ENCODE measurements at places on chromosomes 6 and 20. TPM values are rescaled to one million over a fixed set of nuclear protein-coding genes. Genes with fewer than 3 reads are reported as not detected.

GRCh38 chr6:135990855-135991464, 139.5 kb downstream of the PDE7B start:
- DNase-seq, result no peak

DNA sequence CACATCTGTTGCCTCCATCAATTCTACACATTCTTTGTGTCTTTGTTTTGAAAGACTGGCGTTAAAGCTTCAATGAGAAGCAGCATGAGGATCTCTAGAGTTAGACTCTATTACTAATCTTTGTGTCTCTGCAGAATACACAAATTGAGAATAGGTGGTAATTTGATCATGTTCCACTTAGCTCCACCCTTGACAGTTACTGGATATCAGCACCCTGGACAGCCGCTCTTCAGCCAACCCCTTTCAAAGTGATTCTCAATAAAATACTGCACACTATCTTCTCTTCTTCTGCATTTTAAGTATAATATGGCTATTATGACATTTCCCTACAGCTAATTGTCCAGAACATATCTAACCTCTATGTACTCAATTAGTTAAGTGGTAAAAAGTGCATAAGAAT, 54.3 kb upstream of the CNR1 start:
- DNase-seq, result no peak

GRCh38 chr6:16345449-16346330, 107.3 kb downstream of the GMPR start:
- DNase-seq, result peak; percentile 83

DNA sequence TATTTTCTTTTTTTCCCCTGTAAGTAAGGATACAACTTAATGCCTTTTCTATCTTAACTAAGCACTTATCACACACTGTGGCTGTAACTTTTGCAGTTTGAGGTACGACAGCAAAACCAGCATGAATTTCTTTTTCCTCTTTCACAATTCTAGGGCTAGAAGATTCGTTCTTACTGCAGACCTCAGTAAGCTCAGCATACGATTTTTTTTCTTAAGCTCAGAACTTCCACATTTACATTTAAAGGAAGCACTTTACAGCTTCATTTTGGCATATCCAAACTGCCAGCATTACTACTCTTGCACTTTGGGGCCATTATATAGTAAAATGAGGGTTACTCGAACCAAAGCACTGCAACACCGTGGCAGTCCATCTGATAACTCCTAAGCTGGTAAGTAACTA, 889 bp upstream of the CHMP4B start:
- DNase-seq, result no peak

- DNase-seq, result no peak
Observed at GRCh38 chr6:142398353-142398752, 96.5 kb downstream of the ADGRG6 start.

DNA sequence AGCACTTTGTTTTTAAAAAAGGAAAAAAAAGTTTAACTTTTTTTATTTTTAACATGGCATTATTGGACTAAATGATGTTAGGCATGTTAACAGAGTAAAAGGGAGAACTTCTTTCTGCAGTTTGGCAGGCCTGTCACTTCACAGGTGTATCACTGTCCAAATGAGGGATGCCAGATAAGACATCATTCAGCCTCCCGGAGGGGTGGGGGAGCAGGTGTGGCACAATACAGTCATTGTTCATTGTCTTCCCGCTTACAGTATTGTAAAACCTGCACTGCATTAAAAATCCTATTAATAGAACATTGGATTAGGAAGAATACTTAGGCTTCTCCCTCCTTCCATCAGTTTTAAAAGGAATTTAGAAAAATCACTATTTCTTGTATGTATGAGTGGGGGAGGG, 80.7 kb downstream of the CARMIL1 start:
- DNase-seq, result no peak

GRCh38 chr20:57092900-57093530, 173.4 kb downstream of the BMP7 start:
- no peak for DNase-seq

Gene HRH3
- polyA plus RNA-seq, result not detected

Gene CRISP2
- polyA plus RNA-seq, result not detected

DNA sequence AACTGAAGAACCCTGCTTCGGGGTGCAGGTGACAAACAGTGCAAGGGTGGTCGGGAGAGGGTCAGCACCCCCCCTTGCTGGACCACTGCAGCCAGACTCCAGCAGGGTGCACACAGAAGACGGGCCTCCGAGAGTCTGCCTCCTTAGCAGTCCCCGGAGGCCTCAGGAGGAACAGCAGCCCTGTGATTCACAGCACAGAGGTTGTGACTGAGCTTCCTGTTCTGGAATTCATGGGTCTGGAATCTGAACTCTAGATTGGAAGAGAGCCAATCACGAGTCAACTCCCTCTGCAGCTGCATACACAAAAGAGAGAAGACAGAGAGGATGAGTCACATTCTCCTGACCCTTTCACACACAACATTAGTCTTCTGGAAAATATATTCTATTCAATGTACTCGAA, 249.0 kb upstream of the OPRM1 start:
- DNase-seq, result peak; percentile 31

DNA sequence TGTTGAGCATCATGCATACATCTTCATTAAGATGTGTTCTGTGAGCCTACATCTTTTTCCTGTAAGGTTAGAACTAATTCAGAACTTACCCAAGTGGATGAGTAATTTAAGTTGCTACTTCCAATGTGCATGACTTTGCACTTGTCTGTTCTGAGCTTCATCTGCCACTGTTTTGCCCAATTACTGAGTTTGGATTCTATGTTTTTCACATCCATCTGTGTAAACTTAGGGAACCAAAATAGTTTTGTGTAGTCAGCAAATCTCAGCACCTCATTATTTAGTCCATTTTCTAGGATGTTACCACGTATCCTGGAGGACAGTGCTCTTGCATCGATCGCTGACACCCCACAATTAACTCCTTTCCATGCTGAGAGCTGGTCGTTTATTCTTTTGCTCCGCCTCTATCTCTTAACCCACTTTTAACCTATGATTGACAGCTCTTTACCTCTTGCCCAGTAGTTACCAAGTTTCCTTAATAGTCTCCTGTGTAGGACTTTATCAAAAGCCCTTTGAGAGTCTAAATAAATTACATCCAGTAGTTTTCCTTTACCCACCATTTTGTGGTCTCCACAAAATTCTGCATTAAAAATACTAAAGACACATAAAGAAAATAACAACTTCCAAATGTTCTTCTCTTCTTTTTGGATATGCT, 44.2 kb upstream of the CITED2 start:
- DNase-seq, result no peak

Gene PI16
- 0.09 TPM for polyA plus RNA-seq

GRCh38 chr6:124482071-124482491, 480.2 kb upstream of the RNF217 start:
- DNase-seq, result no peak

GRCh38 chr6:146489468-146490151, 54.0 kb upstream of the RAB32 start:
- DNase-seq, result no peak

DNA sequence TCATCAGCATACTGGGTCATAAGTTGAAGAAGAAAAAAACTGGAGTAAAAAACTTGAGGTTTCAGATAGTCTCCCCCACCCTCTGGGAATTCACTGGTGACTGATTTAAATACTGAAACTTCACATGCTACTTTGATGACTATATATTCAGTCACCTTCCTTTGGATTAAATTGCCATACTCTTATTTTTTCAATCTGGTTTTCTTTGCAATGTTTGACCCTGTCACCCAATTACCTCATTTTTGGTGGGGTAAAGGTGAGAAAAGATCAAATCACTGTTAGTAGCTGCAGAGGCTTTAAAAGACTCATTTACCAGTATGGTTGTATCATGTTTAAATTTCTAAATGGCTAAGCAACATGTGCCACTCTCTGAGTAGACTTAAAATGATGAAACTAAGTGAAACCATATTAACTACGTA, 862.7 kb upstream of the FLRT3 start:
- DNase-seq, result no peak

DNA sequence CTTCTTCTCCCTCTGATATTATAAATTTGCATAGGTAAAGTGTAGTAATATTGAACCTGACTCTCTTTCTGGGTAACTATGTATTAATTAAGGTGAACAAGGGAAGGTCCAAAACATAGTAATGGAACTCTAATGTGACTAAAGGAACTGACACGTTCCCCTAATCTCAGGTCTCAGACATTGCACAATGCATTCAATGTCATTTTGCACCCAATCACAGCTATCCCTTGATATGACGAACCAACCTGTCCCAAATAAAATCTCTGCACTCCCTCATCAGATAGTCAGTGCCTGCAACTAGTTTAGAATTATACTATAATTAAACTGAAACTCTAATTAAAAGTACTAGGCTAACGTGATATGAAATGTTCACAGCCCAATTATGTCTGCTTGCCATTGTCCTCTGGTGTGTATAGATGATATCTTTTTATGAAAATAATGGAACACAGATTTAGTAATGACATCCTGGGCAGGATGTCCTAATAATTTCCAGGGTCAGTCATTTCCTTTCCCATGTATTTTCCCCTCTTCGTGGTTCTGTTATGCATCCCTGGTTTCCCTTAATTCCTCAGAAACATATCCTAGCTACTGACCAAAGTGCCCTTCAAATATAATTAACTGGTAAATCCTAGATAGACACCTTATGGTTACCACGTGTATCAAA, 36.8 kb downstream of the PTPRK start:
- no peak for DNase-seq

GRCh38 chr20:39188266-39188765, 226.2 kb downstream of the DHX35 start:
- DNase-seq, result no peak

DNA sequence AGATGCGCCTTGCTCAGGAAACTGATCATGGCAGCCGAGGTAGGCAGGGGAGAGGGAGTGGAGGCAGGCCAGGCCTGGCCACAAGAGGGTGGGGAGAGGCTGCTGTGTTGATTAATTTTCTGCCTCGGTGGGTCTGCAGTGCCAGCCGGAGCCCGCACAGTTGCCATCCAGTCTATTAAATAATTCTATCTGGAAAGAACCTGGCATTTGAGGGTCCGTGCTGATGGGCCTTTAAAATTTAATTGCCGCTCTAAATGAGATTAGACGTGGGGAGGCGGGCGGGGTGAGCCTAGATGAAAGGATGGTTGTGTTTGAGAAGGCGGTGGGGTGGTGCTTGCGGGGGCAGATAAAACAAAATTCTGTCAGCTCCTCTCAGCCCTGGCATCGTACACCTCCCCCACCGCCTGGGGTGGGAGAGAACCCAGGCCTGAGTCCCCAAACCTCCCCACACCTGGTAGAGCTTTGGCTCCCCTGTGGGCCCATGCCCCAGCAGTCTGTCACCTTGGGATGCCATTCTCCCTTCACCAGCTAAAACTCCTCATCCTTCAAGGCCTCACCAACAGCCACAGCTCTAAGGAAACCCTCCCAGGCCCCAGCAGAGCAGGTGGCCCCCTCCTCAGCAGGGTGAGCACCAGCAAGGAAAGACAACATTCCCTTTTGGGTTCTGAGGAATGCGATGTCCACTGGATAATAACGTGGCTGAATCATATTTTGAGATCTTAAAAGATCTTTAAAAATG, 167.3 kb downstream of the GRM4 start:
- no peak for DNase-seq

DNA sequence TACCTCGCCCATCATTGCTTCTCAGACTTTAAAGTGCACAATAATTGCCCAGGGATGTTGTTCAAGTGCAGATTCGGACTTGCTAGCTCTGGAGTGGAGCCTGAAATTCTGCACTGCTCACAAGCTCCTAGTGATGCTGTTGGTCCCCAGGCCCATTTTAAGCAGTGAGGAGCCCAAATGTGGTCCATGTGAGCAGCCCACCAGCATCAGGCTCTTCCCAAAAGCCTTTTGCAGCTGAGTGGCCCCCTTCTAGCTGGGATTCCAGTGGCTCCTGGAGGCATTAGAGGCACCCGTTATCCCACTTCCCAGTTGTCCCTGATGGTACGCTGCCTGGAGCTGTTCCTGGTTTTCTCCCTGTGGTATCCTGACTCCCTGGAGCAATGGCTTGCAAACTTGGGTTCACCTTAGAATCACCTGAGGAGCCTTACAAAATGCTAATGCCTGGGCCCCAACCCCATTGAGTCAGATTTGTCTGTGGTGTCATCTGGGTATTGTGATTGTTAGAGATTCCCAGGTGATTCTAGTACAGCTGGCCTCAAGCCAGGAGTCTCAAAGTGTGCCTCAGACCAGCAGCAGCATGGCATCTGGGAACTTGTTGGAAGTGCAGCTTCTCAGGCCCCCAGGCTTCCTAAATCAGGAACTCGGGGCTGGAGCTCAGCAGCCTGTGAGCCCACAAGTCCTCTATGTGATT, 186.9 kb upstream of the SLC24A3 start:
- no peak for DNase-seq

DNA sequence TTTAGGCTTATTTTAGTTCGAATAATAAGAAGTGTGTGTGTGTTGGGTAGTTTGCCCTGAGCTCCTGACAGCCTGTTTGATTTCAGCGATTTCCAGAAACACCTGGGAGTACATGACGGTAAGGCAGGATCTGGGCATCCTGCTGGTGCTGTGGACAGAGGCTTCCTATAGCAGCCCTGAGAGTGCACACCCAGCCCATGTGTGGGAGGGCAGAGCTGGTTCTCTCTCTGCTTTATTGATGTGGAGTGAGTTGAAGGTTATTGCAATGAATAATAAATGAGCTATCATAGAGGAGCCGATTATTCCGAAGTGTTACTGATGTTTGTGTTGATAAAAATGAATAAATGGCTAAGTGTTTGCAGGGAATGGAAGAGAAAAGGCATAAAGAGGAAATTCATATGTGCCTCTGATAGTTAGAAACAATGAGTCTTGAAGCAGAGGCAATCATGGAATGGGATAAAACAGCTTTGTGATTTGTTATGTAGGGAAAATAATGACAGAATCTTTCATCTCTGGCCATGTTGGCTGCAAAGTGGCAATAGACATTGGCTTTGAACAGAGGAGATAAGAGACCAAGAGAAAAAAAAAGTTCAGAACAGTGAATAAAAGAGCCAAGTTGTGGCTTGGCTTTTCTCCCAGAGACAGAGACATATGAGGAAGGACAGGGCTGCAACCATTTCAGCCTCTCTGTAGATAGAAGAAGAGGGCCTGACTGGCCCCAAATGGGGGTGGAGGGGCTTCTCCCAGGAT, 166.2 kb upstream of the CHD6 start:
- DNase-seq, result no peak

DNA sequence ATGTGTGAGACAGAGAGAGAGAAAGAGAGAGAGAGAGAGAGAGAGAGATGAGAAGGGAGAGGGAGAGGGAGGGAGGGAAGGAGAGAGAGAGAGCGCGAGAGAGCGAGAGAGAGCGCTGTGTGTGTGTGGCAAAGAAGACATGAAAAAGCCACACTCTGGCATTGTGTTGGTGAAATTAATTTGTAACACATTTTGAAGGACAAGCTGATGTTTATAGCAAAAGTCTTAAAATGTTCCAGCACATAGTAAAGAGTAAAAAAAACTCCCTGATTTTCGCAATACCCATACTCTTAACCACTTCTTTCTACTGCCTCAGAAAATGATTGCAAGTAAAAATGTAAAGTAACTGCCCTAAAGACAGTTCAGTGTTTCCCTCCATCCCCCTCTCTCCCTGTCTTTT, 56.7 kb downstream of the SLC22A1 start:
- DNase-seq, result no peak

DNA sequence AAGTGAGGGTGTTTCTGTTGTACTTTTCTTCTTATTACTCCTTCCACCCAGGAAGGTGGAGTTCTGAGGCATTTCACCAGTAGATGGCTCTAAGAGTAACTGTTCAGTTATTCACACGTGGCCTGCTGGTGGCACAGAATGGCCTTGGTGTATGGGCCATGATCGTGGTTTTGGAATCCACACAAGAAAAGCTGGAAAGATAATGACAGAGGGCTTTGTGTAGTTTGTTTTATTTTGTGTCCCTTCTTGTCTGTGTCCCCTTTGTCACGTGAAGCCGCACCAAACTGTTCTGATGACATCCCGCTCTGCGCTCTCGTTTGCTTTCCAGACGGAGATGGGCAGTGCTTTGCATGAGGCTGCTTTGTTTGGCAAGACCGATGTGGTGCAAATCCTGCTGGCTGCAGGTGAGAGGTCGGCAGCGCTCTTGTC, 93.4 kb downstream of the ANKS1A start:
- no peak for DNase-seq

Measured in BJ (cell line).